ENCODE measurements at places on chromosomes 6 and 20.
A peak's percentile ranks its signal among the peaks of the same experiment; 100 is the strongest.

DNA sequence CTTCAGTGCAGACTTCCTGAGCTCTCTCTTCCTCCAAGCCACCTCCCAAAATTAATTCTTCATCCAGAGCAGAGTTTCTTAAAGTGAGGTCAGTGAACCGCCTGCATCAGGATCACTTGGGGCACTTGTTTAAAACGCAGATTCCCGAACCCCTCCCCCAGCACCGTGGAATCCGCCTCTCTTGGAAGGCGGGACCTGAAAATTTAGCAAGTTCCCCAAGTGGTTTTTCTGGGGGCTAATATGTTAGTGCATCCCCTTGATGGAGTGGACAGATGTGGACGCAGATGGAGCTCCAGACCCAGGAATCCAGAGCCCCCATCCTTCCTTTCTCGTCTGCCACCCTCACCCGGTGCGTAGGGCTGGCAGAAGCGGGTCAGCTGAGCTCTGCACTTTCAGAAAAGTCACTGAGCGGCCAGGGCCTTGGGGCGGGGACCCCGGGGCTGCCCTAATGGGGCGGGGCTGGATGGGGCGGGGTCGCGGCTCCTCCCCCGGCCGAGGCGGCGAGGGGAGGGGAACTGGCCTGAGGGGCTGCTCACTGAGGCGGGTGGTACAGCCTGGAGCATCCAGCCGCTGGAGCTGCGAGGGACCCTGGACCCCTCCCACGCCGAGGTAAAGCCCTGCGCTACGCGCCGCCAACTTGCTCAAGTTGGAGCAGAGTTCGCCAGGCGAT, at the start of the genes DEFB124 and REM1:
TSS of gene DEFB124 (minus strand) at position 370 of the 670 bp plus-strand sequence. CDS start 2,114 bp downstream, outside the sequence.
TSS of gene REM1 (plus strand) at position 531 of the 670 bp plus-strand sequence. CDS start 1,158 bp downstream, outside the sequence.
- no peak for DNase-seq

DNA sequence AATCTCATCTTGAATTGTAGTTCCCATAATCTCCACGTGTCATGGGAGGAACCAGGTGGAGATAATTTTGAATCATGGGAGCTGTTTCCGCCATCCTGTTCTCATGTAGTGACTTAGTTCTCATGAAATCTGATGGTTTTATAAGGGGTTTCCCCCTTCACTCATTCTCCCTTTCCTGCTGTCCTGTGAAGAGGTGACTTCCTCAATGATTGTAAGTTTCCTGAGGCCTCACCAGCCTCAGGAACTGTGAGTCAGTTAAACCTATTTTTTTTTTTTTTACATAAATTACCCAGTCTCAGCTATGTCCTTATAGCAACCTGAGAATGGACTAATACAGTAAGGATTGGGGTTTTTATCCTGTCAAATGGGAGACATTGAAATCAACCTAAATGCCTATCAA, 328.3 kb downstream of the TBC1D32 start:
- DNase-seq = no peak

GRCh38 chr6:50655848-50656453, 57.4 kb upstream of the TFAP2D start:
- DNase-seq = peak; percentile 2

GRCh38 chr6:24797596-24798216, 1.0 kb downstream of the ARMH2 start:
- no peak for DNase-seq

DNA sequence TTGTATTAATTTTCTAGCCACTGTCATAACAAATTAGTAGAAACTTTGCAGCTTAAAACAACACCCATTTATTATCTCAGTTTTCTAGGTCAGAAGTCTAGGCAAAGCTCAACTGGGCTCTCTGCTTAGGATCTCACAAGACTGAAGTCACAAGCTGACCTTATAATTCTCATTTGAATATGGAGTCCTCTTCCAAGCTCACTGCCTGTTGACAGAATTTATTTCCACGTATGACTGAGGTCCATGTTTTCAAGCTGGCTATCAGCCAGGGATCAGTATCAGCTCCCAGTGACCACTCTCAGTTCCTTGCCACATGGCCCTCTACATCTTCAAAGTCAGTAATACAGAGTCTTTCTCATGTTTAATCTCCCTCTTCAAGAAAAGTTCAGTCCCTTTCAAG, 11.7 kb upstream of the HLA-DQB2 start:
- DNase-seq = no peak

GRCh38 chr6:21500314-21501020, 93.1 kb upstream of the SOX4 start:
- DNase-seq = no peak

- DNase-seq = no peak
Observed at GRCh38 chr6:149045404-149045803, 272.1 kb upstream of the TAB2 start.

DNA sequence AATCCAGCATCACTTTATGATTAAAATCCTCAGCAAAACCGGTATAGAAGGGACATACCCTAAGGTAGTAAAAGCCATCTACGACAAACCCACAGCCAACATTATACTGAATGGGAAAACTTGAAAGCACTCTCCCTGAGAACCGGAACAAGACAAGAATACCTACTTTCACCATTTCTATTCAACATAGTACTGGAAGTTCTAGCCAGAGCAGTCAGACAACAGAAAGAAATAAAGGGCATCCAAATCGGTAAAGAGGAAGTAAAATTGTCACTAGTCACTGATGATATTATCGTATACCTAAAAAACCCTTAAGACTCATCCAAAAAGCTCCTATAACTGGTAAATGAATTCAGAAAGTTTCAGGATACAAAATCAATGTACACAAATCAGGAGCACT, 33.3 kb downstream of the BLOC1S5 start:
- DNase-seq = no peak

DNA sequence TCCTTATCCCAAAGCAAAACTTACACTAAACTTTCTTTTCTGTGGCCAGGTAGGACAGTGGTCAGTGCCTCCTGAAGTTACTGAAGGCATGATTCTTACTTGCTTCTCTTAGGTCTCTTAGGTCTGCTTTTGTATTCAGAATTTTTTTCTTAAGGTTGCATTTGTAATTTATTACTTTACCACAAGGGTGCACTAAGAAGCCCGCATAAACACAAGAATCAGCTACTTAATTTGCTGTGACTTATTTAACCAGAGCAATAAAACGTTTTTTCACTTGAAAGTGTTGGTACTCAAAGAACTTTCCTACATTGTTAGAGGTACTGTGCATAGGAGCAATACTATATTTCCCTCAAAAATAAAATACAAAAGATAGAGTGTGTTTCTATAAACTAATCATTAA, 75.4 kb upstream of the LAMA2 start:
- peak; percentile 61 for DNase-seq

GRCh38 chr6:98653179-98653578, 181.2 kb upstream of the POU3F2 start:
- no peak for DNase-seq

- DNase-seq = no peak
Observed at GRCh38 chr6:132525866-132526265, 12.2 kb upstream of the TAAR9 start.

DNA sequence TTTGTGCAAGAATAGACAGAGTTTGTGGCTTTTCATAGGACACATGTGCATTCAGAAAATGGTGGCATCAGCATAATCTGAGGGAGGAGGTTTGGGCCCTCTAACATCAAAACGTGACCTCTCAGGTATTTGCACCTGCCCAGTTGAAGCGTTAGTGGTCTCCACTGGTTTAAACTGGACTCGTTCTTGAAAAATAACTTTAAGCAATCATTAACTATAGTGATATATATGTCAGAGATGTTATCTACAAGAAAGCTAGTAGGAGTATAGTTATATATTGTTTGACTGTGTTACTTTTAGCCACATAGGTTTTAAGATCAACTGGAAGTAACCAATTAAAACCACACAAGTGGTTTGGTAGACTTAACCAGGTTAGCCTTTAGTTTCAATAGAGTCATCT, 607.4 kb downstream of the MAFB start:
- DNase-seq = no peak

GRCh38 chr6:35651244-35651643, 37.5 kb downstream of the FKBP5 start:
- no peak for DNase-seq

DNA sequence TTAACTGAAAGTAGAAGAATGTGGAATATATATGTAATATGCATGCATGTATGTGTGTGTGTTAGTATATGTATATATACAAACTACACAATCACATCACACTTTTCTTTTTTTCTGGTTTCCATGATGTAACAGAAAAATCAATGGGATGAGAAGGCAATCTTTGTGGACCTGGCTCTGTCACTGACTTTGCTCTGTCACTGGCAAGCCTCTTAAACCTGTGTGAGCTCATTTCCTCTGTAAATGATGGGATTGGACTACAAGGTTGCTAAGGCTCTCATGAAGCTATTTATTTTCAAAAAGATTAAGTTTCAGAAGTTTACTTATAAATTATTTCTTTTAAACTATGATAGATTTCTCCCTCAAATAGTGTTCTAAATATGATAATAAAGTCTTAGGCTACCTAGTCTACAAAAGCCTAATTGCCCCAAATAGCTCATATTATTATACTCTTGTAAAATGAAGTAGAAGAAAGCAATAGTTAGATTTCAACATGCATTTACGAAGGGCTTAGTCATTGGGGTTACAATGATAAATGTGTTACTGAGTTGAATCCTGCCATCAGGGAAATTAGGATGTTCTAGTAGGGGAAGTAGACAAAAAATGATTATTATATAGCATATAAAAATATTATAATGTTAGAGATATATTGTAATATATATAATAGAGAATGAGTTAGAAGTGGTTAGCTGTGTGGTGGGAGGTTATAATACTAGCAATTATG, 129.3 kb downstream of the AFG1L start:
- DNase-seq = no peak

DNA sequence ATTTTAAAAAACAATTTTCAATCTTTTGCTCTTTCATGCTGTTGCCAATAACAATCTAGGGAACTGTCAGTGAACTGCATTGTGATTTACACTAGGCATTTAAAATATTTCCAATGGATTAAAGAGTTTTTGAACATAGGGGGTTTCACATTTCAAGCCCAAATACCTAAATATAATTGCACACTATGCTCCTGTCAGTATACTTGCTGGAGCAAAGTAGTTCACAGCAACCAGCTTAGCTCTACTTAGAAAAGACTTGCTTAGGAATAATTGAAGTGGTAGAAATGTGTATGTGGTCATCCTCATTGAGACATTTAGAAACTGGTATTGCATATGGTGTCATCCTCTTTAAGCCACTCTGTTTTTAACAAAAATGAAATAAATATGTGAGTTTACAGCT, 41.7 kb upstream of the REV3L start:
- peak; percentile 30 for DNase-seq

DNA sequence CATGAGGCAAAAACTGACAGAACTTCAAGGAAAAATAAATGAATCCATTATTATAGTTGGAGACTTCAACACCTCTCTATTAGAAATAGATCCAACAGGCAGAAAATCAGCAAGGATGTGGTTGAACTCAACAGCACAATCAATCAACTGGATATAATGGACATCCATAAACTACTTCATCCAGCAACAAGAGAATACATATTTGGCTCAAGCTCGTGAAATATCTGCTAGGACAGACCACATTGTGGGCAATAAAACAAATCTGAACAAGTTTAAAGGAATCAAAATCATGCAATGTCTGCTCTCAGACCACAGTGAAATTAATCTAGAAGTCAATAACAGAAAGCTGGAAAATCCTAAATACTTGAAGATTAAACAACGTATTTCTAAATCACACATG, 362.6 kb downstream of the CD109 start:
- peak; percentile 35 for DNase-seq

DNA sequence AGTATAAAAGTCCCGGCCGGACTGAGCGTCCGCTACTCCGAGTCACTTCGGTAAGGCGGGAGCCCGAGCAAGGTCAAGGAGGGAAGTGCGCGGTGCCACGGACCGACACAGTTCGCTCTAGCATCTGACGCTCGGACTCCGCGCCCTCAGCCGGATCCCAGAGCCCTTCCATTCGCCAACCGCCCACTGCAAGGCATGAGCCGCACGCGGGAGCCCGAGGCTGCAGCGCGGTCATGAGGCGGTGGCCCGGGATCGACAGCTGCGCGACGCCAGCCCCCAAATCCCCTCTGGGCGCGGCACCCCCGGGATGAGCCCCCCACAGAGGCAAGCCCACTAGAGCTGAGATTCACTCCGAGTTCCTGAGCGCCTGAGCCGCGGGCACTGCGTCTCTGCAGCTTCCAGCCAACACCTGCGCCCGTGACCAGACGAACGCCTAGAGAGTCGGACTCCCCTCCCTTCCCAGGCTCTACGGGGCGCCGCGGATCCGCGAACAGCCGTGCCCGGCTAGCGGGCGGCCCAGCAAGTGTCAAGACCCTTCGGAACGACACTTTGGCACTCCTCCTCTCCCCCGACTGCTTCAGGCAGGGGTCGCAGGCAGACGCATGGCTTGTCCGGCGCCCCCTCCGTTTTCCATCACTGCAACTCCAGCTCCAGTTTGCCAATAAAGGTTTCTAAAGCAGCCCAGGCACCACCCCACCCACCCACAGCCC, 725 bp upstream of the ISM1 start:
- peak; percentile 11 for DNase-seq

DNA sequence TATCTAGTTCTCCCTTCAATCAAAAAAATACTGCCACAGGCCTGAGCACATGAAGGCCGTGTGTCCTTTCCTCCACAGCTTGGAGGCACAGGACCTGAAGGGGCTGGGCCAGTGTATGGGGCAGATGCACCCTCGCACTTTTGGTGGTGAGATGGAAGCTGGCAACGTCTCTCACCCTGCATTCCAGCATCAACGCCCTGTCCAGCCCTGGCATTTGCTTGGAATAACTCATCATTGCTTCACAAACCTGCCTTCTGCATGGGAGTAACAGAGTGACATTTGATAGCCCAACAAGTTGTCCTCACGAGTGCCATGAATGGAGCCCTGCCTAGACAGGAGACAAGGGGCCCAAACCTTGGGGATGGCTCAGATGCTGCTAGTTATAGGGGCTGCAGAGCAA, 257.9 kb downstream of the SMOC2 start:
- no peak for DNase-seq

GRCh38 chr20:62791301-62792181, 4.7 kb upstream of the MRGBP start:
- peak; percentile 79 for DNase-seq

- DNase-seq = peak; percentile 85
Observed at GRCh38 chr20:58251979-58252591, 23.6 kb upstream of the ANKRD60 start.

DNA sequence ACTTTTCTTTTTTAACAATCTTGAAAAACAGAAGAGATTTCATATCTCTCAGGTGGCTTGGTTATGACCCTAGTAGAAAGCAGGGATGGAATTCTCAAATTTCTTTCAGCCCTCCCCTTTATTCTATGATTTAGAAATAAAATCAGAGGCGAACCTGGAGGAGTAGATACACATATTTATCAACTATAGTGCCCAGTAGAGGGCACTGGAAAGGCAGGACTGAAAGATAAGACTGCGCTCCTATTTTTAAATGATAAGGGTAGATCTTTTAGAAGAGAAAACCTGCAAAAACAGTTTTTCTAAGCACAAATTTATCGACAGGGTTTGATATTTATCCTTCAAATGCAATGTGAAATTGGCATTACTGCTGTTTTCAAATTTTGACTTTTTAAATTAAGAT, 1296.6 kb downstream of the EPHA7 start:
- DNase-seq = no peak

GRCh38 chr6:152573762-152574161, 63.4 kb downstream of the SYNE1 start:
- DNase-seq = no peak
